NCI-H1417 (cell line): ENCODE measurements at places on chromosomes 11 and 22.

DNA sequence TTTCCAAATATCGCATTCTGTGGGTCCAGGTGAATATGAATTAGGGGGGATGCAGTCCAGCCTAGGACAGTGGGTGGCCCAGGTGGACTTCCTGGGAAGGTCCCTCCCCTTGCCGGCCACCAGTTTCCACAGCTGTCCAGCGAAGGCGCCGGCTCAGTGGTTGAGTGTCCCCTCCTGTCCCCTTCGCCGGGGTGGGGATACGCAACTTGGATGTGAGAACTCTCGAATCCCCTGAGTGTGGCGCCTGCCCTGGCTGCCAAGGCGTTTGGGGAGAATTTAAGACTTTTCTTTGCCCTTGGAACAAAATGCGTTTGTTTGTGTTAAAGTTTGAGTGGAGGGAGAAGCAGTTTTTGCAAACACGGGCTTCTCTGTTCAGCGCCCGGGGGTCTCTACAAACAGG lies 123.7 kb downstream of the KCNQ1OT1 start:
- DNase-seq = no peak

GRCh38 chr11:13320688-13321087 lies 43.1 kb downstream of the BMAL1 start:
- no peak for DNase-seq

DNA sequence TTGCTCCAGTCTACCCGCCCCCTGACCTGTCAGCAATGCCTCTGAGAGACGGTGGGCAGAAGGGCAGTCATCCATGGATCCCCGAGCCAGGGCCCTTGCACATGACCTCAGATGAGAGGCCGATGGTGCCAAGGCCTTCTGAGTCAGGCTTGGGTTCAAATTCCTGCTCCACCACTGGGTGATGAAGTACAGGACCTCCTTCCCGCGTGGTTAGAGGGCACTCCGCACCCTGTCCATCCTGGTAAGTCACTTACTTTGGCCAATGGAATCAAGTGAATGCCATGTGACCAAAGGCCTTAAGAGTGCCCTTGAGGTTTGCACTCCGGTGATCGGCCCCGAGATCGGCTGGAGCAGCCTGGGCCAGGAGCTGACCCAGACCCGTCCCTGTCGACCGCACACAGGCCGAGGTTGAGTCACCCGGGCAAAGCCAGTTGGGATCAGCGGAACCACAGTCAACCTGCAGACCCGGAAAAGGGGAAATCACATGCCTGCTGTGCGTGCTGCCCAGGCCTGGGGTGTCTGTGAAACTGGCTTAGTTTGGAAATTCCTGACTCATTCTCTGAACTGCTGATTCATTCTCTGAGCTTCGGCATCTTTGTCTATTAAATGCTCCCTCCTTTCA lies 48.9 kb downstream of the RTL6 start:
- no peak for DNase-seq

- DNase-seq = no peak
Measured at GRCh38 chr22:43530349-43531201, 118.8 kb downstream of the MPPED1 start.

- no peak for DNase-seq
Measured at GRCh38 chr11:61688365-61689163, 8.4 kb downstream of the DAGLA start.

DNA sequence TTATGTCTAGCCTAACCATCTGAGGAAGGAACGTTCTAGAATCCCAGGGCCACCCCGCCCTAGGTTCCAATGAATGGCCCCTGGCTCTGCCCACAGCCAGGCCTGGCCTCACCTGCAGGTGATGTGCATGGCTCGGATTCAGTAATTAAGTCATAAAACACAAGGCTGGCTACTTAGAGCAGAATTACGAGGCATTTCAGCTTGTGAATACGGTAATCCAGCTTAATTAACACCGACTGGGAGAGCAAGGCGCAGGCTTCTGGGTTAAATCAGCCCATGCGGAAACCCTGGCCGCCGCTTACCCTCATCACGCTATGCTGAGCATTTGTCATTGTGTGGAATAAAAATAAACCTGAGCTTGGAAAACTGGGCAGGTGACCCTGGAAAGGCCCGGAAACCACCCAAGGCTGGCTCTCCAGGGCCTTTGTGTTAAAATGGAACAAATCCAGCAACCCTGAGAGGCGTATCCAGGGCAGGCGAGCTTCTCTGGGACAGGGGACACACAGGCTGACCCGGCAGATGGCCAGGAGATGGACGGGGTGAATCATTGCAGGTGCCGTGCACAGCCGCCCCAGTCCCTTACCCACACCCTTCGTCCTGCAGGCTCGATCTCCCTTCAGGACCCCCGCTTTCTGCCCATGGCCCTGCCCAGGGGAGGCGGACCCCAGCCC lies 220.2 kb downstream of the CTTN start:
- no peak for DNase-seq

GRCh38 chr11:61265357-61265756 lies 24.4 kb downstream of the PGA5 start:
- DNase-seq = no peak

- DNase-seq = no peak
Measured at GRCh38 chr22:46764779-46765485, 2.5 kb downstream of the TBC1D22A start.

DNA sequence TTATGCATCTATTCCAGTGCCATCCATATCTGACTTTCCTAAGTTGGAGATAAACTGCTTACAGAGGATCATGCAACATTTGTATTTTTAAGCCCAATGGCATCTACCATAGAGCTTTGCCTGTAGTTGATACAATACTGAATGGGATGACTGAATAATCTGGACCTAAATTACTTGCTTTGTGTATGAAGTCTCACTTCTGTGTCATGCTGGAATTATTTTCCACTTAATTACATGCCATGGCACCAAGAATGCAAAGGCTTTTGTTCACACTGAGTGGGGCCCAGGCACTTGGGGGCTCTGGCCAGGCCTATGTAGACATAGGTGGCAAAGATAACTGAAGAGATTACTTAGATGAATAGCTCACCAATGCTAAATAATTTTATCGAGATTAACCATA lies 51.6 kb downstream of the OPCML start:
- DNase-seq = no peak

GRCh38 chr11:8095371-8095770 lies 14.4 kb downstream of the TUB start:
- DNase-seq = no peak

GRCh38 chr22:42873356-42873755 lies 16.3 kb upstream of the ARFGAP3 start:
- DNase-seq = no peak

GRCh38 chr11:23370580-23371275 lies 510.5 kb upstream of the CCDC179 start:
- DNase-seq = no peak

- no peak for DNase-seq
Measured at GRCh38 chr22:30226192-30226832, 20.2 kb downstream of the LIF start.

GRCh38 chr22:17201285-17201945 lies 17.8 kb downstream of the ADA2 start:
- DNase-seq = no peak

GRCh38 chr22:20213833-20214708 lies 54.0 kb downstream of the RTN4R start:
- no peak for DNase-seq

DNA sequence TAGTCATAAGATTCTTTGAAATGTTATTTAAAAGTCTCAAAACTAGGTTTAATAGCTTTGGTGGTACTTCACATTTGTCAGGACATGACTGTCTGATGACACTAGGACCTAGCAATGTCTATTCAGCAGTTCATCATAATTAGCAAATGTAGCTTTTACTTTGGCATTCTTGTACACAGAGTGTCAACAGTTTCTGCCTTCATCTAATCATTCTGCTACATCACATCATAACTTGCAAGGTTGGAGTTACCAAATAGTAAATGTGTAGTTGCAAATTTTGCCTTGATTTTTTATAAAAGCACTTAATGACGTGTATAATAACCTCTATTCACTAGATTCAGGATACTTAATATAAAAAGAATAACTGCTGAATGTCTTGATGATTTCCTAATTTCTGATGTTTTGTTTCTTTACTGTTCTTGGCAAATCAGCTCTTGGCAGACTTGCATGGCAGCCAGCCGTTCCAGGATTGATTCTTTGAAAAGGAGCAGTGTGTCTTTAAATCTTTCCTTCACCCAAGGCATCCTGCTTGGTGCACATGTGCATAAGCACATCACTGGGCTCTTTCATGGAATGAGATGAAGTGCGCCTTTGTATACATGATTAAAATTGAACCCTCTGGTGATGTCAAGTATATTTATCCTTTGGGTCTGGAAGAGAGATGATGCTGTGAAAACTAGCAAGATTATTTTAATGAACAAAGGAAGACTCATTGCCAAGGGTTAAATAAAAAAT lies 12.2 kb downstream of the FBXO7 start:
- no peak for DNase-seq

DNA sequence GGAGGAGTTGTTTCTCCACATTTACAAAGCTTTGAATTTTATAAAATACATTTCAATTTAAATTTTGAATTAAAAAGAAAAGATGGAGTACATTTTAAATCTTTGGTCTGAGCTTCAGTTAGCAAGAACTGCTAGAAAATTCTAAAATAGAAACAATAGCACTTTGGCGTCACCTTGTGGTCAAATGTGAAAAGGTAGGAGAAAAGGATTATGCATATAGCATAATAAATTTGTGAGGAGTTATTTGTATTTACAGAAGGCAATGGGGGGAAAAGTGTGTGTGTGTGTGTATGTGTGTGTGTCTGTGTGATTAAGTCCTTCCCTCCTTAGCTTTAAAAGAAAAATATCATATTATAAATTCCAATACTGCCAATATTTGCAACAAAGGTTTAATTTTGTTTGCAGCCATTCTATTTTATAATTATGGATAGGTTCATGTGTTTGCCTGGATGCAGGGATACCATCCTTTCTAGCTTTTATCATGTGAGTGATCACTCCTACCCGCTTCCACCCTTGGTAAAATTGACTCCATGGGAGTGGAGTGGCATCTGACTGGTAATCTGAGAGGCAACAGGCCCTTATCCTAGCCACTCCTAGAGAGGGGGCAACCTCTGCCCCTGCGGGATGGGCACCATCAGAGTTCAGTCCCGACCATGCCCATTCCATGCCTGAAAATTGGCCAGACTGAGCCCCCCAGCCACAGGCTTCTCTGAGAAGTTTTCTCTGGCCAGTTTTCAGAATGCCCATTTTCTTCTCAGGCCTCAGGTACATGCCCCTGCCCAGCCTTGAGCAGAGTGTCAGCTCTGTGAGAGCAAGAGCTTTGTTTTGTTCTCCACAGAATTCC lies 13.6 kb upstream of the LGR4 start:
- DNase-seq = peak; percentile 76

DNA sequence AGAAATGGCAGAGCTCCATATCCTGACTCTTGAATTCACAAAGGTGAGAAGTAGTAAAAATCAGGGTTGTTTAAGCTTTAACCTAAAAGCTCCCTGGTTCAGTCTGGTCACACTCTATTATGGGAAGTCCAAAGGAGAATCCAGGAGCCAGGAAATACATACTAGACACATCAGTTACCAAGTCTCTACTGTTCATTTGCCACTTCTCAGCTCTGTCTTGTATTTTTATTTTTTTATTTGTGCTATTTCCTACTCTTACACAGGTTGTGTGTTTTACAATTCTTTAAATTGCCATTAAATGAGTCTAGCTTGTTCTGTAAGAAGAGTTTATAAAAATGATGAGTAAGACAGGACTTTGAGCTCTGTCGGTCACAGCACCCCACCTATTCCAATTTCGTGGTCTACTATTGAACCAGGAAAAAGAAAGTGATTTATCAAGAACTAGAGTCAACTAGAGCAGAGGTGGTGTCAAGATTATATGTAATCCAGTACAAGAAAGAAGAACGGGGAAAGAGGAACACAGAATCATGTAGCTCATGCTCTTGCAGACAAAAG lies 9.7 kb downstream of the MS4A12 start:
- DNase-seq = no peak

DNA sequence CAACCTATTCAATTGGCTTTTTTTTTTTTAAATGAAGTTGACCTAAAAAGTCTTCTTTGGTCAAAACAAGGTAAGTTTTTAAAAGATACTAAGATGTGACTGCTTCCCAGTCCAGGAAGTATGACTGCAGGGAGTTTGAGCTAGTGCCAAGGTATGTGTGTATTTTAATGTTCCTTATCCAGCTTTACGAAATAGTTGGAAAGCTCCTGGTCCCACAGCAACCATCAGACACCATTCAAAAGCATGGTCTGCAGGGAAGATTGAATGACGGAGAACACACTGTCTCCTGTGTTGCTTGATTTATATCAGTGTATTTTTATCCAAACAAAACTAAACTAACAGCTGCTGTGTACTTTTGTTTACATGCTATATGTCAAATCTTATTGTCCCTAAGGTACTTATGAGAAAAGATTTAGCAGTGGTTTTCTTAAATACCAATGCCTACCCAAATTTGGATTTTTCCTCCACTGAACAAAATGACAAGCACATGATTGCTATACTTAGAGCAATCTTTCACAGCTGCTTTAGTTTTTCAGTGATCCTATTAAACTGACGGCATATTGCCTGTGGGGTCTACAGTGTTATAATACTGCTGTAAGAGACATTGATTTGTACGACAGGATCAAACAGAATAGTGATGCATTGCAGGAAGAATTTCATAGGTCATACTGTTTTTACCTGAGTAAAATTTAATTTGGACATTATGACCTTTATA lies 122.9 kb downstream of the DCDC1 start:
- no peak for DNase-seq

DNA sequence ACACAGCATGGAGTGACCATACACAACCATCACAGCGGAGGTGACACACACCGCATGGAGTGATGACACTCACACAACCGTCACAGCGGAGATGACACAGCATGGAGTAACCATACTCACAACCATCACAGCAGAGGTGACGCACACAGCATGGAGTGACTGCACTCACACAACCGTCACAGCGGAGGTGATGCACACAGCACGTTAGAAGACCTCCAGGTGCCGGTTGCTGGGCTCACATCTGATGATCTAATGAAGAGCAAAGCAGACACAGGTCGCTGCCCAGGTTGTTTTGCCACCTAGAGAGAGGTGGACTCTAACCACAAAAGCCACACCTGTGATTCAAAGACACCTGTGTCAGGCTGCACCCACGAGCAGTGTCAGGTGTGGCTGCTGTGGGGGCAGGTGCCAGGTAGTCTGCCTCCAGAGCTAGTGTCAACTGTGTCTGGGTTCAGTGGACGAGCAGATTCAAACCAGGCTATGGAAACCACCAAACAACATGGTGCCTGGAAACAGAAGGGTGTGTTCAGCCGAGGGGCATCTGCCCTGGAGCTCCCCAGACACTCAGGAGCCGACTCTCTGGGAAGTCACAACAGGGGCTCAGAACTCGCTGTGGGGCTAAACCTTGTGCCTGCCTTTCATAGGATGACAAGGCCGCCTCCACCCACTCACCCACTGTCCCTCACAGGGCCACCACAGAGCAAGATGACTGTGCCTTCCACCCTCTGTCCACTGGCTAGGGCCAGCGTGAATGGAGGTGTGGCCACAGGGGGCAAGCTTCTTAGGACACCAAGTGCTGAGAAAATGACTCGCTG lies 608.2 kb downstream of the TBC1D22A start:
- peak; percentile 6 for DNase-seq

DNA sequence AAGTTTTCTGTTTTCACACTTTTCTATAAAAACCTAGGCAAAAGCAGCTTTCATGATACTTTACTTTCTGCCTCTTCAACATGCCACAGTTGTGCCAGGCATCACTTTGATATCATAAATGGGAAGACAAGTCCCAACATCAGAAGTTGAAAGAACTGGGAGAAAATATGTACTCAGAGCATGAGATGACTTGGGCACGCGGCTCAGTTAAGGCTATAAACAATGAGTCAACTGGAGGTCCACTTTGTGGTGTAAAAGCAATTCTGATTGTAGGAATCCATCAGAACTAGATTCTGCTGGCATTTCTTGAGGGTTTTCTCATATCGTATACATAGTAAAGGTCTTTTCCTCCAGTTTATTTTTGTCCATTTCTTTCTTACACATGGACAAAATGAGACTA lies 109.7 kb upstream of the USP47 start:
- DNase-seq = no peak
